ENCODE measurements at places on chromosomes 7 and 10.

DNA sequence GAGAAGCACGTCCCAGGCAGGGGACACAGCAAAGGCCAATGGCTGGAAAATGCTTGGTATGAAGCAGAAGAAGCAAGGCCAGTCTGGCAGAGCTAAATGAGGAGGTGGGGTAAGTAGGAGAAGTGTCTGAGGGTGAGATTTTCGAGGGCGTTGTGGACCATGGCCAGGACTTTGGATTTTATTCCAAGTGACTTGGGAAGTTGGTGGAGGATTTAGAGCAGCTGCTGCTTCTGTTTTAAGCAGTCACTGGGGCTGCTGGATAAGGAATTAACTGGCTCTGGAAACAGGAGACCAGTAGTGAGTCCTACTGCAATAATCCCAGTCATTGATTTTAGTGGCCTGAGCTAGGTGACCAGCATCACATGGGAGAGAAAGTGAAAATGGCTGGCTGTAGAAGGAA is 67.6 kb upstream of the GSDME start:
- DNase-seq = no peak

DNA sequence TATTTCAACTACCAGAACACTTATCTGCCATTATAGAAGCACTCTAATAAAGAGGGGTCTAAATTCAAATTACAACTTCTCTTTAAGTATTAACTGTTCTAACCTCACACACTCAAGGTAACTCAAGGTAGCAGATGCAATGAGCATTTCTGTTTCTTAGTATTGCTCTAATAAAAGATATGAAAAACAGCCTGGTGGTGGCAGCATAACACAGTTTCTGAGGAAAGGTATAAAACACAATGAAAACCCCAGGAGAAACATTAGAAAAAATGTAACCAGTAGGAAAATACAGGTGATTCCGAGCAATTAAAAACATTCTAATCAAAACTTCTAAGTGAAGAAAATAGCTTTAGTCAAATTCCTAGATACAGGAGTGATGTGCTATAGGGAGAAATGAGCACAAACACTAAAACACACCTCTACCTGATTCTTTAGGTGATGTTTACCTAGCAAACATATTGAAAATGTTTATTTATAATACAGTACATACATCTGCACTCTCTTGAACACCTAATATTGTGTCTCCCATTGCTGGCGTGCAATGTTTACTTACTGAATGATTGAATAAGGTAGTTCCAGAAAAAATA is 3.5 kb downstream of the MKRN1 start:
- DNase-seq = no peak

DNA sequence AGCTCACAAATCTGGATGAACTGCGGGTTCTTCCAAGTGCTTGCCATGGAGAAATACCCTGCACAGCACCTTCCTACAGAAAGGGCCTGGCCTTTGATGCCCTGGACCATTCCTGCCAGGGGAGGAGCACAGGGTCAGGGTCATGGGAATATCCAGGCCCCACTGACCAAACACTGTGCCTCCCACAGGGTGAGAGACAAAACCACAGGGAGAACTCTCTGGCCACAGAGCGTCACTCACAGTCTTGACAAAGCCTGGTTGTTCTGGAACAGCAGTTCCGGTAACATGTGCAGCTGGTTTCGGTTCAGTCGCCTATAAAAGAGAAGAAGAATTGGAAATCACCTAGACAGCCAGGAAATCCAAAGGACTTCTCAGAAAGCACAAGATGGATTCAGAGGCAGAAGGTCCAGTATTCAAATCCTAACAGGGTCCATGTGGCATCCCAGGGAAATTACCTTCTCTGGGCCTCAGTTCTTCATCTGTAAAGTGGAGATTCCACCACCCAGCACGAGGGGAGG is 28.1 kb downstream of the SLIT1 start:
- DNase-seq = no peak

DNA sequence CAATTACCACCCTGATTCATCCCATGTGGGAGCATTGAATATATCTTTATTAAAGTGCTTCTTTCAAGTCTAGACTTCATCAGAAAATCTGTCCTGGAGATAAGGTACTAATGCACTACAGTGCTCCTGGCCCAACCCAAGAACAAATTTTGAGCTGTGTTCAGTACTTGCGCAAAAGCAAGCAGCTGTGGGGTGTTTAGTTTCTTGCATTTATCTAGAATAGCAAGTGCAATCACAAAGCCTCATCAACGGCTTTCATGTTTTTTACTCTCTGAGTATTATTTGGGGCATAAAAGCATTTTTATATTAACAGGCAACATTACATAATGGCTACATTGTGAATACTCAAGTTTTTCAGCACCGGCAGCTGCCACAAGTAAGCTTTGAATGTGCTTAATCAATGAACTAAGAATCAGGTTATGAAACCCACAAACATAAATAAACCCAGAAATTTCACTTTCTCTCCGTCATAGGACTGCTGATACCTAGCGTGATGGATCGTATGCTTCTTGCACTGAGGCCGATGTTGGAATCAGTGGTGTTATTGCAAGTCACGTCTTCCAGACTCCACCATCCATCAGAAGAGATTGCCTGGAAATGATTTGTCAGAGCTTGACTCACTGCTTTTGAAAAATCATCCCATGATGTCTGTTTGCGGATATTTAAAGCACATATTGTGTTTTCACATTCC is 113.1 kb downstream of the CTTNBP2 start:
- no peak for DNase-seq

- no peak for DNase-seq
Observed at GRCh38 chr10:95831515-95831914, 75.6 kb downstream of the ENTPD1 start.

- DNase-seq = no peak
Observed at GRCh38 chr7:74625446-74625845, 32.1 kb upstream of the GTF2I start.

All from activated T-cell treated with anti-CD3 and anti-CD28 coated beads for 24 hours (primary cell).